ENCODE measurements at places on chromosomes 5 and 9.

- peak; percentile 89 for DNase-seq
Measured at GRCh38 chr9:89661956-89662717, 57.3 kb downstream of the GADD45G start.

DNA sequence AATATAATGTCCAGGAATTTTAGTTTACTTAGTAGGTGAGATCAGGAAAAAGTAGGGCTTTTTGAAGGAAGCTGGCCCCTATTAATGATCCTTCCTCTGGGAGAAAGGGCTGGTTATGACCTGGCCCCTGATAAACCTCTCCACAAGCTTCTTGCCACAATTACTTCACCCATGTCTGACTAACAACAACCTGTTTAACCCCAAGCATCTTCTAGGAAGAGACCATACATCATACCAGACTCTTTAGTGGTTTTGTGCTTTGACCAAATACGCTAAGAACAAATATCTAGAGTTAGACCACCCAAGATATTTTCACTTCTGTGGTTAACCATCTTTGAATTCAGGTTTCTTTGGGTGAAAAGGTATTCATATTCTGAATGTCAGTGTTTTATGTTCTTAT, 174.0 kb upstream of the SLC27A6 start:
- DNase-seq: no peak

DNA sequence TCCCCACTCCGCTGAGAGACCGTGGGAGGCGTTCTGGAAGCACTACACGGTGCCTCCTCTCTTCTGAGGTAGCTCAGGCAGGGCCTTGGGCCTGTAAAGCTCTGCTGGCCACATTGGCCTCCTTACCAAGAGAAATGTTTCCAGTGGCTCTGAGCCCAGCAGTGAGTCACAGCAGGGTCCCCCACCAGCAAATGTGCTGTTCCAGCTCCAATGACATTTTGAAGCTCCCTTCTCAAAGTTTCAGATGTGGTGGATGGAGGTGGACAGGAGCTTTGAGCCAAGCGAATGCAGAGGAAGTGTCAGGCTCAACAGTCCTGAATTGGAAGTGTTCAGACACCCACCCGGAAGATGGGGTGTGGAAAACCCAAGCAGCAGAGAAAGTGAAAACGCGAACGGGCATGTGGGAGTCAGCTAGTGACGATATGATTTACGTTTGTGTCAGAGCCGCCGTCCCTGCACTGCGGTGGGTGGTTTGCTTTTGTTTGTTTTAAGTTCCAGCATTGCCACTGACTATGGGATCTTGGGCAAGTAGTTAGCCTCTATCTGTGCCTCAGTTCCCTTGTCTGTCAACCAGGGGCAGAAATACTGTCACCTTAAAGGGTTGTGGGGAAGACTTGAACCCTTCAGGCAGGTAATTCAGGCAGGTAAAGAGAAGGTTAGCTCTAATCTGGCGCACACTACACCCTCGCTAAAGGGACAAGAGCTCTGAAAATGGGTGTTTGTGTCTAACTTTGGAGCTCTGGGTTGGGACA, 38.2 kb downstream of the C5orf15 start:
- no peak for DNase-seq

GRCh38 chr5:91651704-91652103, 268.6 kb upstream of the ARRDC3 start:
- no peak for DNase-seq

GRCh38 chr9:136051453-136051836, 43.6 kb downstream of the NACC2 start:
- peak; percentile 37 for DNase-seq

DNA sequence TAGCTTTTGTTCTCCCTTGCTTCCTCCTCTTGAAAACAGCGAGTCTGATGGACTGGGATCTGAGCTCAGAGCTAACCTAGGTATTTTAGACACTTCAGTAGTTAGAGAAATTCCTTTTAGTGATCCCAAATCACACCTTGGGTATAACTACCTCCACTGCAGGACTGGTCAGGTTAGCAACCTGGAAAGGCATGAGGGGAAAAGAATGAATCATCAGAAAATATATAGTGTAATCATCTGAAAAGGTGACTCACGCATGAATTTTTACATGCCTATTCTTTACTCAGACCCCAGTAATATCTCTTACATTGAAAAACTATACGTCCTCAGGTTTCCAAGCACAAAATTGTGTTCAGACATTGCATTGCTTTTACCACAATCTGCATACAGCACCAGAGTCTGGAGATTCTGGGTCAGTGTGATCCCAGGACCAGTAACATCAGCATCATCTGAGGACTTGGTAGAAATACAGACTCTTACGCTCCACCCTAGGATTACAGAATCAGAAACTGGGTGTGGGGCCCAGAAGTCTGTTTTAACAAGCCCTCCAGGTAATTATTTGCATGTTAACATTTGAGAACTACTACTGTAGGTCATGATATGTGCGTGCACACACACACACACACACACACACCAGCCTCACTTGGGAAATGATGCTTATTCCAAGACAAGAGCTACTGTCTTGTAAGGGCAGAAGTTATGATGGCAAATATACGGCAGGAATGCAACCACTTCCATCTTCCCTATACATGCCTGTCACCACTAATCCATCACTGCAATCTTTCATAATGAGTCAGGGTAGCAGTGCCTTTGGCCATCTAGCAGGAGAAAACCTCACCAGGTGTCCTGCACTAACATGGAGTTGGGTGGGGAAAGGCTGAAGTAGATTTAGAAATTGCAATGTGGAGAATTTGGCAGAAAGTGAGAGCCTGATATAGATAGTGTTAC, 271.6 kb upstream of the MAP3K1 start:
- DNase-seq: no peak

- no peak for DNase-seq
Measured at GRCh38 chr5:127299678-127300077, 9.1 kb downstream of the MEGF10 start.

DNA sequence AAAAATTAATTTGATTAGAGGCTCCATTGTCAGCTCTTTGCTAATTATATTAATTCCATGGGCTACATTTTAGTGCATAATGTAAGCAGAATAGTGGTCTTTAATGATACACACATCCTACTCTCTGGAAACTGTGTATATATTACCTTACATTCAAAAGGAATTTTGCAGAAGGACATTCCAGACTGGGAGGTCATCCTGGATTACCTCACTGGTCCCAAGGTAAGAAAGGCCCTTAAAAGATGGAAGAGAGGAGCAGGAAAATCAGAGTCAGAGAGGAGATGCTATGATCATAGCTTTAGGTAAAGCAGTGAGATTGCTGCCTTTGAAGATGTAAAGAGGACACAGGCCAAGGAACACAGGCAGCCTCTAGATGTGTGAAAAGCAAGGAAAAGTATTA, 1180.8 kb downstream of the CDH12 start:
- no peak for DNase-seq

- DNase-seq: no peak
Measured at GRCh38 chr5:97918620-97919019, 735.6 kb upstream of the RIOK2 start.

DNA sequence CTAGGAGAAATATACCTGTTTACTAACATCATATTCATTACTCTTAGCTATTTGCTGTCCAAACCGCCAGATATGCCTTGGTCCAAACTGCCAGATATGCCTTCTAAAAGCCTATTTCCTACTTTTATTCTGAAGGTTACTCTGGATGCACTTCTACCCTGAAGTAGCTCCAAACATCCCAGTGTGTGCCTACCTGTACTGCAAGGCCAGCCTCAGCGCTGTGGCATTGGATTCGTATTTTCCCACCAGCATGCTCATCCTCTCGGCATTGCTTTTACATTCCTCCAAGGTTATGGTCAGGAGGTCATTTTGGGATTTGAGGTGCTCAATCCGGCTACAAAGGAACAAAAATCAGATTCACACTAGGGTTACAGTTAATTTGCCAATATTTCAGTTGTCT, 94.3 kb downstream of the DCP2 start:
- no peak for DNase-seq

GRCh38 chr5:35651002-35651756, 33.5 kb downstream of the SPEF2 start:
- DNase-seq: peak; percentile 35

GRCh38 chr5:143006501-143006900, 236.3 kb downstream of the ARHGAP26 start:
- no peak for DNase-seq

- no peak for DNase-seq
Measured at GRCh38 chr9:123453831-123454321, 97.9 kb downstream of the CRB2 start.

GRCh38 chr5:122401976-122402725, 90.1 kb downstream of the SNCAIP start:
- DNase-seq: no peak

DNA sequence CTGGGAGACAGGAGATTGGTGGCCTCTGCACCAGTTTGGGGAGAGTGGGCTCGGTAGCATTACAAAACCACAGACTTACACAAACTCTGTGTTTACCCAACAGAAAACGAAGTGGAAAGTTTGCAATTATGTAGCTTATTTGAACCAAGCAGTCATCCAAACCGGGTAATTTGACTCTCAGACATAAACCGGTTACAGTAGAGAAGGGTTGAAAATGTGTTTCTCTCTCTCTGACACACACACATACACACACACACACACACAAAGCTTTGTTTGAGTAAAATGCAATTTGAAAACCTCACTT, 97.1 kb upstream of the ZNF608 start:
- DNase-seq: no peak

GRCh38 chr5:61455179-61456006, 123.3 kb downstream of the ZSWIM6 start:
- DNase-seq: no peak

DNA sequence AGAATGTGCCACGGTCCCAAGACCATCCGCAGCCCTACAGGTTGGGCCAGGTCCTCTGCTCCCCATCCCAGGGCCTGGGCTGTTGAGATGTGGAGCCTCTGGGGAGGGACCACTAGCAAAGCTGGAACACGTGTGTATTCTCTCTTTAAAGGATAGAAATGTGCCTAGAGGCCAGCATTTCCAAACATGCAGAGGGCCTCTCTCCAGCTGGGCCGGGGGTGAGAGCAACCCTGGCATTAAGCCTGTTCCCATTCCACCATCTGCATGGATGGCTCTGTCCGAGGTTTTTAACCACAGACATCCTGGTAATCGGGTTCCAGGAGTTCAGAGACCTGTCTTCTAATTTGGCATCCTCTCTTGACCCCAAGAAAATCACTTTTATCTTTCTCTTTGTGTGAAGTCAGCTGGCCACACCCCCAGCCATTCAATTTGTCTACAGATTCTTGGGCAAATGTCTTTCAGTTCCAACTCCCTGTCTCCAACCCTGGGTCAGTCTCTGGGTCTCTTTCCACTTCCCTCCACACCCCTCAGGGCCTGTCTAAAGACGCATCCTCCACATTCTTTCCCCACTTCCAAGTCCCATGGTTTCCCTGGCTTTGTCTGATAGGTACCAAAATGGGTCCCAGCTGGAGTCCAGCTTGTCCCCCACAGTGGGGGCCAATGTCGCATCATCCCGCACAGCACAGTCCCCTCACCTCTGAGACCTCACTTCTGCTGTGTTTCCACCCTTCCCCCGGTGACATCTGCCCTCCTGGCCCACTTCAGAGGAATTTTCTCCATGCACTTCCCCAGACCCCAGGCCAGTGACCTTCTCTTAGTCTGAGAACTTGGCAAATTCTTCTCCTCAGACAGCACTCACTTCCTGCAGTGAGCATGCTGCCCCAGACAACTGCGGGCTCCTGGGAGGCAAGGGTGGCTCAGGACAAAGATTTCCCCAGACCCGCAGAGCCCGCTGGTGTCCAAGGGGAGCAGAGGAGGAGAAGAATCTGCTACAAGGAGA, 56.8 kb downstream of the PTPDC1 start:
- DNase-seq: no peak

DNA sequence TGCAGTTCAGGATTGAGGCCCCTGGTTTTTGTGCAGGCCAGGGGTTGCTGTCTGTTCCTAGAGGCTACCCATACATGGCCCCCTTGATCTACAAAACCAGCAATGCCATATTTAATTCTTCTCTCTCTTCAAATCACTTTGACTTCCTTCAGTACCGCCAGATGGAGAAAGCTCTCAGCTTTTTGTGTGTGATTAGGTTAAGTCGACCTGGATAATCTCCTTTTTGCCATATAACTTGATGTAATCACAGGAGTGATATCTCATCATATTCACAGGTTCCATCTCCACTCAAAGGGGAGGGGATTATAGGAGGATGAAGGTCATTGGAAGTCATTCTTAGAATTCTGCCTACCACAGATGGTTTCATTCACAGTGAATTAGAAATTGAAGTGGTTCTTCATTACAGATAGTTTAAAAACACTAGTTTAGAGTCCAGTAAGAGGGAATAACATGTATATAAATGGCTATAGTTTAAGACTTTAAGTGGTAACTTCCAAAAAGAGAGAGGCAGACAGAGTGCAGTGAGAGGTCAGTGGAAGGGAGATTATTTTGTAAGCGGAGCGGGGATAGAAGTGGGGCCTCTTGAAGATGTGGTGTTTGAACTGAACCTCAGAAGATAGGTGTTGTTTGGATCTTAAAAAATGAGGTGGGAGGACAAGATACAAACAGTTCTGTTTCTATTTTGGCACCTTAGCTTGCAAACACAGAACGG, 85.9 kb downstream of the GALNT10 start:
- no peak for DNase-seq

DNA sequence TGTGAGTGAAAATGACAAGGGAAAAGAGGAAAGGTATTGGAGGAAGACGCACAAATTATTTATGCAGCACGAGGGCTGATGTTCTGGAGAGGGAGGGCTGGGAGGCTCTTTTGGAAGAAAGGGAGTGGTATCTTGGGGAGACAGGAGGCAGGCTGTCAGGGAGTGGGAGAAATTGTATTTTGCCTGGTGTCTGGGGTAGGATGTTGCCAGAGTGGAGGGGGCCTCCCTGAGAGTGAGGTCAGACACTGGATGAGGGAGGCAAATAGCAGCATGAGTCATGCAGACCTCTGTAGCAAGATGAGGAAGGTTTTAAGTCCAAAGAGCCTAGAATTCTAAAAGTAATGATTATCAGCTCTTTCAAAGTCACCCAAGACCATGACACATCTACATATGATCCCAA, 158.0 kb downstream of the DMRT2 start:
- no peak for DNase-seq

DNA sequence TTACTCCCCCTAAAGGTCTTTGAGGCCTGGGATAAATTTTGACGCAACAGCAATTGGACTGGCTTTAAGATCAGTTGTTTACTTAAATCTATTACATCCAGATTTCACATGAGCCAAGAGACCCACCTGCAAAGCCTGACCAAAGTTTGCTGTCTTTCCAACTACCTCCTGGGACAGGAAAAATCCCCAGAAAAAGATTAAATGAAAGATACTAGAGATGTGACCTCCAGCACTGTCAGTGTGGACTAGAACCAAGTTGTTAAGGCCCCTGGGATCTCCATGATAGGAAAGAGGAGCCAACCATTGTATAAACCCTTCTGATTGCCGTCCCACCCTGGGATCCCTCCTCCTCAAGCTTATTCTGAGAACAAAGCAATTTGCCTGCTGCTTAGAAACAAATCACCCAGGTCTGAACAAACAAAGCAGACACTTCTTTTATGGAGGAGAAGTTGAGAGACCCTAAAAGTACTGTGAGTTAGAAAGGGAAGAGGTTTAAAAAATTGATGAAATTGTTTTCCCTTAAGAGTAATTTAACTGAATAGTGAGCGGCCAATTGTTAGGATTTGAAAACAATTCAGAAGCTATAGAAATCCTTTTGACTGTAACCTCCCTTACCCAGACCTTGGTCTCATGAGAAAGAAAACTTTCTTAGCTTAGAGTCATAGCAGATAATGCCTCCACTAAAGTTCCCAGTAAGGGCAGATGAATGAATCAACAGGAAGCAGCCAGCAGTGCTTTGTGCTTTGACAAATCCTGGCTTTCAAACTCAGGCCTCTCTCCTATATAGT, 255.2 kb downstream of the TMEM167A start:
- no peak for DNase-seq

GRCh38 chr9:14198841-14199455, 115.0 kb downstream of the NFIB start:
- no peak for DNase-seq
